ENCODE measurements at places on chromosomes 7 and 10.

GRCh38 chr7:55260171-55260570, 105.0 kb upstream of the LANCL2 start:
- no peak for DNase-seq

DNA sequence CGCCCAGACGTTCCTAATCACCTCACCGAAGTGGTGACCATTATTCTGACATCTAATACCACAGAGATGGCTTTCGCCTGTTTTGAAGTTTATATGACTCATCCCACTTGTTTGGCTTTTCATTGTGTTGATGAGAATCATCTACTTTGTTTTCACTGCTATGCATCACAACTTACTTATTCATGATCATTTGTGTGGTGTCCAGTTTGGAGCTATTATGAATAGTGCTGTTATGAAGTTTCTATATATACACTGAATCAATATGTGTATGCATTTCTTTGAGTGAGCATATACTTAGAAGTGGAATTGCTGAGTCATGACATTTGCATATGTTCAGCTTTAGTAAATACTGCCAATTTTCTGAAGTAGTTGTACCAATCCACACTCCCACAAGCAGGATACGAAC, 38.6 kb upstream of the TNKS2 start:
- DNase-seq = no peak

DNA sequence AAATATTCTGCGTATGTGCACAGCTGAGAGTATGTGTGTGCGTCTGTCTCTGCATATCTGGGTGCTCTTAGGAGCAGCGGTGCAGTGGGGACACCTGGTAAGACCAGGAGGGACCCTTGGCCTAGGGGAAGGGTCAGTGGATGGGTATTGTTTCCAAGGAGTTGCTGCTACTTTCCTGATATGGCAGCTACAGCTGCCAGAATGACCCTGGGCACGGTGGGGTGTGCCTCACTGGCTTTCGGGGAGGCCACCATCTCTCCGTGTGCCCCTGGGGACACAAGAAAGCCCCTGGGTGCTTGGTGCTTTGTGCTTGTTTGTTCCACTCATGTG, 8.6 kb downstream of the PFKFB3 start:
- no peak for DNase-seq

DNA sequence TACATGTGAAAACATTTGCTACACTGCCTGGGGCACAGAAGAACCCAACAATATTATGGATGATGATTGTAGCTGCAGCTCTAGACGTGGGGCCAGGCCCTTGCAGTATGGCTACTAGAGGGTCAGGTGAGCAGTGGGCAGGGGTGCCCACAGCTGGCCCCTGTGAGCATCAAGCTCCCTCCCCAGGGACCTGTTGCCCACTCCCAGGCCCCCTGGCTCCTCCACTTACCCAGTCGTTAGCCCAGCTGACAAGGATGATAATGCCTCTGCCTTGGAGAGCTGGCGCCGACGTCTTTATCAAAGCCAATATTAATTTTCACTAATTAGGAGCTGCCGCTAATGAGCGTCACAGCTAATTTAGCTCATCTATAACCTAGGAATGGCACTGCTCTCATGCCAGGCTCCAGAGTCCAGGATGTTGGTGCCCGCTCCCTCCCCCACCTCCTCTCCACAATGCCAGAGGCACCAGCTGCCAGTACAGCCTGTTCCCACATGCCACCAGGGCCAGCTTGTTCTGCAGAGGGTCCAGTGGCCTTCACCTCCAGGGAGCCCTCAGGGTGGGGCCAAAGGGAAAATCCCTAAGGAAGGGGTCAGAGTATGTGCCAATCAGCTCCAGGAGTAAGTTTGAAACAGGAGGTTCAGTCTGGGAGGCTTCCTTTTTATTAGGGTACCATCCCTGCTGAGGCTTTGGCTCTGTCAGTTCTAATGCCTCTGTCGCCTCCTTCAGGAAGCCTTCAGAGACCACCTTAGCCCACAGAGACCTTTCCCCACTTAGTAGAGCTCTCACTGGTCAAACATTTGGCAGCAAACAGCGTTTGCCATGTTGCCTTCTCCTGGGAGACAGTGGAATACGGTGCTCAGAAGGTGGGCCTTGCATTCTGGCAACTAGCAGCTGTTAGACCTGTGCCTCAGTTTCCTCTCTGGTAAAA, 77.2 kb downstream of the CDH23 start:
- DNase-seq = no peak

DNA sequence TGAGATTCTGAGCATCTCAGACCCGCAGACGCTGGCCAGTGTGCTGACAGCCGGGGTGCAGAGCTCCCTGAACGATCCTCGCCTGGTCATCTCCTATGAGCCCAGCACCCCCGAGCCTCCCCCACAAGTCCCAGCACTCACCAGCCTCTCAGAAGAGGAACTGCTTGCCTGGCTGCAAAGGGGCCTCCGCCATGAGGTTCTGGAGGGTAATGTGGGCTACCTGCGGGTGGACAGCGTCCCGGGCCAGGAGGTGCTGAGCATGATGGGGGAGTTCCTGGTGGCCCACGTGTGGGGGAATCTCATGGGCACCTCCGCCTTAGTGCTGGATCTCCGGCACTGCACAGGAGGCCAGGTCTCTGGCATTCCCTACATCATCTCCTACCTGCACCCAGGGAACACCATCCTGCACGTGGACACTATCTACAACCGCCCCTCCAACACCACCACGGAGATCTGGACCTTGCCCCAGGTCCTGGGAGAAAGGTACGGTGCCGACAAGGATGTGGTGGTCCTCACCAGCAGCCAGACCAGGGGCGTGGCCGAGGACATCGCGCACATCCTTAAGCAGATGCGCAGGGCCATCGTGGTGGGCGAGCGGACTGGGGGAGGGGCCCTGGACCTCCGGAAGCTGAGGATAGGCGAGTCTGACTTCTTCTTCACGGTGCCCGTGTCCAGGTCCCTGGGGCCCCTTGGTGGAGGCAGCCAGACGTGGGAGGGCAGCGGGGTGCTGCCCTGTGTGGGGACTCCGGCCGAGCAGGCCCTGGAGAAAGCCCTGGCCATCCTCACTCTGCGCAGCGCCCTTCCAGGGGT, 703 bp downstream of the RBP3 start:
- DNase-seq = no peak

- no peak for DNase-seq
Observed at GRCh38 chr10:112945811-112946210, 4.2 kb upstream of the TCF7L2 start.

GRCh38 chr7:81128011-81128410, 209.2 kb upstream of the SEMA3C start:
- DNase-seq = no peak

DNA sequence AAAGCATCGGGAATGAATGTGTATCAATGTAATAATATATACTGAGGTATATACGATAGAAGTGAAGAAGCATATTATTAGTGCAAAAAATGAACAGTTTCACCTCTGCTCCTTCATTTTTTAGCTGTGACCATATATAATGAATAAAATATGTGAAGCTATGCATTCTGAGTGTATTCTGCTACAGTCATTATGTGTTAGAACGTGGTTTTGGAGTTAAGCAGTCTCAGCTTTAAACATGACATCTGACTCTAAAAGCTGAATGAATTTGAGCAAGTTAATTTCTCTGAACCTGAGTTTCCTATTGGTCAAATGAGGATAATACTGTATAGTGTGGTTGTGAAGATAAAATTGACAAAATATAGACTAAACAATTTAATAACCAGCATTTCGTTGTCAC, 358.1 kb downstream of the SUGCT start:
- no peak for DNase-seq

GRCh38 chr10:113552701-113553100, at the start of gene HABP2:
Gene HABP2 (plus strand): TSS chr10:113553053. CDS start chr10:113553122, 69 bp downstream.
- DNase-seq = no peak

- no peak for DNase-seq
Observed at GRCh38 chr7:97971120-97971989, 18.6 kb downstream of the OCM2 start.

GRCh38 chr10:35438718-35439571, 102.6 kb downstream of the CCNY start:
- DNase-seq = no peak

- no peak for DNase-seq
Observed at GRCh38 chr10:131760416-131761166, 140.2 kb upstream of the PPP2R2D start.

GRCh38 chr10:89086801-89087521, 96.4 kb downstream of the FAS start:
- DNase-seq = no peak

DNA sequence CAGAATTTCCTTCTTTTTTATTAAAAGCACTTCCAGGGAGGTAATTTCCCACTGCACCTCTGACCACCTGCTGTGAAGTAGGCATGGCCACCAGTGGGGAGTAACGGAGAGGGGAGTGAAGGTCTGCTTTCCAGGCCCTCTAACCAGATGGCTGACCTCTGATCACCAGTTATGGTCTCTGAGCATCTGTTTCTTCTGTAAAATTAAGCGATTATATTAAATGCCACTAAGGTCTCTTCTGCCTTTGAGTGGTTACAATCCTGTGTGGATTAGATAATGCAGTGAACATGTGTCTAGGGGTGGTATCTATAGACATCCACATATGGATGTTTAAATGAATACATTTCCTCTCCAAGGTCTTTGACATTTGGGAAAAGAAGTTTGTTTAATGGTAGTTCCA, 199.6 kb downstream of the HERPUD2 start:
- DNase-seq = no peak

- no peak for DNase-seq
Observed at GRCh38 chr10:380313-380940, 245.2 kb downstream of the ZMYND11 start.
